ENCODE measurements at places on chromosomes 3 and 15. TPM values are rescaled to one million over a fixed set of nuclear protein-coding genes. Genes with fewer than 3 reads are reported as not detected.

- peak; percentile 91 for DNase-seq
Measured at GRCh38 chr15:48541341-48542278, 103.9 kb downstream of the FBN1 start.

GRCh38 chr3:81874738-81875137 lies 113.3 kb upstream of the GBE1 start:
- DNase-seq = no peak

Gene GOLGA6B
- not detected for total RNA-seq

- DNase-seq = no peak
Measured at GRCh38 chr3:99471353-99472323, 166.8 kb upstream of the COL8A1 start.

DNA sequence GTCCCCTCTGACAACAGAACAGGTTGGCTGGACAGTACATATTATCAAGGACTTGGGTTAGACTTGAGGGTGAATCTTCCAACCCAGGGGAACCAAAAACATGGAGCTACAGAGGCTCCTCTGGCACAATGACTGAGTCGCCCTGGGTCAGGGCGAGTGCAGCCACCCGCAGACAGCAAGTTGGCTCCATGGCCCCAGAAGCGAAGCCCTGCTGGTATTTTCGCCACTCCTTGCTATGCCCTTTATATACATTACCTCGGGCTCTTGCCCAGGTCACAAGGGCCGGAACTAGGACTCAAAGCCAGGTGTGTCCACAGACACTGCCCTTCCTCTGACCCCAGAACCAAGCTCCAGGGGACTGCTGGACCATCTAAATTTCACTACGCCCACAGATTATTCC lies 64.6 kb downstream of the ADCY5 start:
- no peak for DNase-seq

DNA sequence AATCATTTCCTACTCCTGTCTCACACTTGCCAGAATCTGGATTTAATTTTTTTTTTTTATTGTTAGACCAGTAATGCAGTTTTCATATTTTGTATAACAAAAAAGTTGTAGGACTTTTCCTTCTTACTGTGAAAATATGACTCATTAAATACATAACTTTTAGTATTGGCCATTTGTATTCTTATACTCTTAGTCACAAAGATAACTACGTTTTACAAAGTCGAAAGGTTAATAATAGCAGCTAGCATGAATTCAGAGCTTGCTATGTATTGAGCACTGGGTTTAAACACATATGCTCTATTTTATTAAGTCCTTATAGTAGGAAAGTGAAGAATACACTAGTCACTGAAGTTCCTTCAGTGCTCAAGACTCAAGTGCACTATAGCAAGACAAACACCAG lies 43.1 kb downstream of the LRRN1 start:
- DNase-seq = no peak

Gene GRAMD1C
- total RNA-seq = 8.2 TPM

GRCh38 chr3:184260724-184261269 lies 556 bp downstream of the CAMK2N2 start:
- DNase-seq = no peak

Gene SERPINI2
- total RNA-seq = 3.1 TPM

Gene CYP11A1
- 2.6 TPM for total RNA-seq

- no peak for DNase-seq
Measured at GRCh38 chr3:186922224-186922623, 8.1 kb upstream of the ST6GAL1 start.

GRCh38 chr15:70336425-70337009 lies 238.8 kb upstream of the TLE3 start:
- DNase-seq = peak; percentile 47

Gene TMEM212
- total RNA-seq = 1.7 TPM

- DNase-seq = peak; percentile 40
Measured at GRCh38 chr3:106197532-106198194, 328.9 kb upstream of the CBLB start.

Gene TMEM266
- total RNA-seq = 1.4 TPM

Gene SCN5A
- total RNA-seq = 22.1 TPM

DNA sequence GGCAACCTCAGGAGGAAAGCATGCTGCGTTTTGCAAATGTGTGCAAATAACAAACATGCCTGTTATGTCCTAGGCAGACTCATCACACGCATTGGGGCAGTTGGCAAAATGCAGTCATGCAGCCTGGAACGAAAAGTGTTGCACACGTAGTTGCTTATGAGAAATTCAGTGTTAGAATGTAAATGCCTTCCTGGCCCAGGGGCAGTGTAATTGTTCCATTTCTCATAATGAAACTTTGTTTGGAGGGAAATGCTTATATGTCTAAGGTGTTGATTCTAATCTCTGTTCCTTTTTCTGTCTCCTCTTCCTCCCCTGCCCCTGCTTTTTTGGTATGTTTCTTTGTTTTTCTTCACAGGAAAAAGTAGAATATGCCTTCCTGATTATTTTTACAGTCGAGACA lies 156.0 kb downstream of the CACNA1D start:
- peak; percentile 39 for DNase-seq

DNA sequence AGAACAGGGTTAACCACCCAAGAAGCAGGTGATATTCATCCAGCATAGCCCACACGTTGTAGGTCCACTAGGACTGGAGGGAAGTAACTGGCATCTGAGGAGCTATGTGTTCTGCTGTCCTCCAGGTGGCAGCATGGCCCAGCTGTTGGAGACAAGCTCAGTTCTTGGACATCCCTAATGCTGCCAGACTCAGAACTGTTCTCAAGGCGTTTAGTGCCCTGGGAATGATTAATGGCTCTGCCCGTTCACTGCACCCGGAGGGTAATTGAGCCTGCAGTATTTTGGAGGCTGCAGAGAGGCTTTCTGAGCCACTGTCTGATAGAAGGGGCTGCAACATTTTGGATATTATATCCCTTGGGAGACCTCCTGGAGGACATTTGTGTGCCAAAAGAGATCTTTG lies 521.3 kb upstream of the SEMA6D start:
- peak; percentile 92 for DNase-seq

Gene PYGO1
- total RNA-seq = 14.9 TPM

- DNase-seq = no peak
Measured at GRCh38 chr3:95036526-95037021, 973.7 kb downstream of the NSUN3 start.

GRCh38 chr3:187104933-187105332 lies 34.4 kb downstream of the RPL39L start:
- peak; percentile 5 for DNase-seq

Gene CGNL1
- 22.4 TPM for total RNA-seq

Gene IL5RA
- total RNA-seq = 3.9 TPM

DNA sequence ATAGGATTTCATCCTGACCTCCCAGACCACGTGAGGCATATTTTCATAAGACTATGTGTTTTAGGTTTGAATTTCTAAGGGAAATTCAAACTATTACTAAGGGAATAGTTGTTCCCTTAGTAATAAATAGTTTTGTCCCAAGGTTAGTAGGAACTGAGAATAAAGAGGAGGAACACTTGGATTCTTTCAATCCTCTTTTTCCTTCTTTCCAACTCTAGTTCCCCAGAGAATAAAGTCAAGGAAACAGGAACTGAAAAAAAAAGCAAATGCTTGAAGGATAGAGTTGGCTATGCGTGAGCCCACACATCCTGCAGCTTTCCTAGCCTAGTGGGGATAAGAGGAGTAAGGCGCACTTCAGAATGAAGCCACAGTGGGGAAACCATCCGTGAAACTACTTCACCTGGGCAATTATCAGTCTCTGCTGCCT lies 312.1 kb upstream of the TGFBR2 start:
- no peak for DNase-seq

Gene PLOD2
- 513 TPM for total RNA-seq

Gene SCN11A
- total RNA-seq = 2.2 TPM

Gene LYZL4
- not detected for total RNA-seq

GRCh38 chr15:39502082-39502447 lies 78.8 kb upstream of the THBS1 start:
- no peak for DNase-seq

DNA sequence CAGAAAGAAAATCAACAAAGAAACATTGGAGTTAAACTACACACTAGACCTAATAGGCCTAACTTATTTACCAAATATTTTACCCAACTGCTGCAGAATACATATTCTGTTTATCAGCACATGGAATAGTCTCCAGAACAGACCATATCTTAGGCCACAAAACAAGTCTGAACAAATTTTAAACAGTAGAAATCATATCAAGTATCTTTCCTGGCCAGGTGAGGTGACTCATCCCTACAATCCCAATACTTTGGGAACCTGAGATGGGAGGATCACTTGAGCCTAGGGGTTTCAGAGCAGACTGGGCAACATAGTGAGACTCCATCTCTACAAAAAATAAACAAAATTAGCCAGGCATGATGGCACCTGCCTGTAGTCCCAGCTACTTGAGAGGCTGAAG lies 18.1 kb upstream of the KPNA4 start:
- DNase-seq = no peak

Gene TRPC1
- 58.0 TPM for total RNA-seq

Gene ZNF662
- total RNA-seq = 10.4 TPM

Gene PGBD4
- total RNA-seq = 3.9 TPM

GRCh38 chr15:43429687-43430086 lies 58.8 kb downstream of the TUBGCP4 start:
- DNase-seq = no peak

DNA sequence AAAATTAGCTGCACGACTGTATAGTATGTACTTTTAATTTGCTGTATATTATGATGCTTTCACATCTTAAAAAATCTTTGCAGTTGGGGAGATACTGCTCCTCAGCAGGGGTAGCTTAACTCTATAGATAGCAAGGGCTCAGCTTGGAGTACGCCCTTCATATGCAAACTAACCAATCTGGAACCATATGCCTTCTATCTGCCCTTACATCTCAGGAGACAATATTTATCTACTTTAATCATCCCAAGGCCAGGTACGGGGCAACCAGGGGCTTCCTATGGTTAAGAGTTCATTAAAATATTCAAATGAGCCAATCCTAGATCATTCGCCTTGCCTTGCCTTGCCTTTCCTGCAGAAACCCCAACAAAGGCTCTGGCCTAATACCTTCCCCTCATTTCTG lies 204.1 kb upstream of the ZBTB20 start:
- DNase-seq = no peak

DNA sequence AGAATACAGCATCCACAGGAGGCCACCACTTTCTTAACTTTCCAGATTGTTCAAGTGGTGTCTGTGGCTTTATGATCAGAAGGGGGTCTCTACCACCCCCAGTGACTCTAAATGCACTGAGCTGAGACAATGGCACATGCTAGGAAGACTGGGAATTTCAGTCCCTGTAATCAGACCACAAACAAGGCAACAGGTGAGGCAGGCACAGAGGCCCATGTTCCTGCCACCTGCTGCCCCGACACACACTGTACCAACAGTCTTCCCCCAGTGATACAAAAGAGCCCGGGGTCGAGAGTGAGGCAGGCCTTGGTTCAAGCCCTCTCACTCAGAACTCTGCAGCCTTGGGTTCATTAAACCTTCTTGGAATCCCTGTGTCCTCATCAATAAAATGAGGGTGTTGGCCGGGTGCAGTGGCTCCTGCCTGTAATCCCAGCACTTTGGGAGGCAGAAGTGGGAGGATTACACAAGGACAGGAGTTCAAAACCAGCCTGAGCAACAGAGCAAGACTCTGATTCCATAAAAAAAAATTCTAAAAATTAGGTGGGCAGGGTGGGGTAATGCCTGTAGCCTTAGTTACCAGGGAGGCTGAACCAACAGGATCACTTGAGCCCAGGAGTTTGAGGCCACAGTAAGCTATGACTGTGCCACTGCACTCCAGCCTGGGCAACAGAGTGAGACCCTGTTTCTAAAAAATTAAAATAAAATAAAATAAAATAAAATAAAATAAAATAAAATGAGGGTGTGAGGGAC lies 55.8 kb downstream of the ADCY5 start:
- no peak for DNase-seq

GRCh38 chr3:105999856-106000255 lies 131.0 kb upstream of the CBLB start:
- DNase-seq = no peak

DNA sequence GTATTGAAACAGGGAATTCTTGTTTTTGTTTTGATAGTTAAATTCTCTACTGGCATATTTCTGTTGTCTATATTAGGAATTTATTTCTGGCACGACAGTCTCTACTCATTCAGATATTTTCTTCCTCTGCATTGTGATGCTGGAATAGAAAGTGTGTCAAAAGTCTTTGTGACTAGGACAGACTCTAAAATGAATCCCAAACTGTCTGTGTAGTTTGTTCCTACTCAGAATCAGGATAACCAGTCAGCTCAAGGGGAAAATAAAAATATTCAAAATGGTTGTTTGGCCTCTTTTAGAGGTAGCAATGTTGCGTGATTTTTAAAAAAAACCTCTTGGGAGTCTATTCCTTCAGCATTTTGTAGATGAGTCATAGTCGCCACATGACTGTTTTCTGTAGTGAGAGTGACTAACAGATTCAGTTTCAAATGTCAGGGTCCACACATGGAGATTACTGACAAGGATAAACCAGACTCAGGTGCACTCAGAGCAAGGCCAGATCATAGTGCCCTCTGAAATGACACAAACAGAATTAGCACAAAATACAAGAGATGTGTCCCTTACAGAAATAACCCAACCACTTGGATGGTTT lies 13.1 kb downstream of the SLC7A14 start:
- DNase-seq = no peak

Gene ROPN1B
- total RNA-seq = 1.7 TPM

Gene HEXA
- 85.5 TPM for total RNA-seq

Gene KNG1
- 1.4 TPM for total RNA-seq

Data from umbilical cord (tissue), 2 donors.